ENCODE measurements at places on chromosomes 2 and 18.

DNA sequence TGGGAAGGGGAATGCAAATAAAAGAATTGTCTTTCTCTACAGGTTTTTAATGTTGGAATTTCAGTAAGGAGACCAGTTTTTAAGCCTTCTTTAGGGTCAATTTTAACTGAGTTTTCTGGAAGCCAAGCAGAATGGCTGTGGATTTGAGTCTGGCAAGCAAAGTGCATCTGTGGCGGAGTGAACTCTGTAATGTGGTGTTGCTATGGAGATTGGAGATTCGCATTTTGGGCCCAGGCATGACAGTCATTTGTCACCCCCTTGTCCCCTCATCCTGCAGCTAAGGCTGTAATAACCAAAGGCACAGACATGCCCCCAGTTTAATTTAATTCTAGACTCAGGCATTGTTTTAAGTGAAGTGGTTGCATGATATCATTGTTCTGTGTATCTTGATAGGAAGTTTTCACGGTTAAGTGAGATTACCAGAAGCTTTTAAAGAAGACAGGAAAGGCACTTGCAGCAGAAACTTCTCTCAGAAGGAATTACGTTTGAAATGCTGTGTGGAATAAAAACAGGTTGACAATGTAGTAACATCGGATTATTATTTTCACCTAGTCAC lies 30.6 kb downstream of the ARMC9 start:
- H3K4me1 ChIP-seq = peaks cover 4% of the 10 kb centered on the region
- DNase-seq = no peak
- H3K36me3 ChIP-seq = no peaks in the 10 kb centered on the region
- H3K27me3 ChIP-seq = no peaks in the 10 kb centered on the region
- H3K4me3 ChIP-seq = no peak overlapping the region

DNA sequence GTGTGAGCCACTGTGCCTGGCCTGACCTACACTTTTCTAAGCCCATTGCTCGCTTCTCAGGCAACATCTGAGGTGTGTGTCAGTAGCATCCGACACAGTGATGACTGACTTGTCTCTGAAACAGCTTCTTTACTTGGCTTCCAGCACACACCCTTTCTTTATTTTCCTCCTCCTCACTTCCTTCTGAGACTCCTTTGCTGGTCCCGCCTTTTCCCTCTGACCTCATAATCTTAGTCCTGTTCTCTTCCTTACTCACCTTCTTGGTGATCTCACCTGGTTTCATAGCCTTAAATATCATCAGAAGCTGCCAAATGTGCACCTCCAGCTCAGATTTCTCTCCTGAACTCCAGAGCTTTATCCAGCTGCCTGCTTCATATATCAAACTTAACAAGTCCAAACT lies 66.6 kb upstream of the PELI1 start:
- no peaks in the 10 kb centered on the region for H3K27me3 ChIP-seq
- H3K36me3 ChIP-seq = no peaks in the 10 kb centered on the region
- H3K4me3 ChIP-seq = no peak overlapping the region
- no peaks in the 10 kb centered on the region for H3K4me1 ChIP-seq
- no peak for DNase-seq

DNA sequence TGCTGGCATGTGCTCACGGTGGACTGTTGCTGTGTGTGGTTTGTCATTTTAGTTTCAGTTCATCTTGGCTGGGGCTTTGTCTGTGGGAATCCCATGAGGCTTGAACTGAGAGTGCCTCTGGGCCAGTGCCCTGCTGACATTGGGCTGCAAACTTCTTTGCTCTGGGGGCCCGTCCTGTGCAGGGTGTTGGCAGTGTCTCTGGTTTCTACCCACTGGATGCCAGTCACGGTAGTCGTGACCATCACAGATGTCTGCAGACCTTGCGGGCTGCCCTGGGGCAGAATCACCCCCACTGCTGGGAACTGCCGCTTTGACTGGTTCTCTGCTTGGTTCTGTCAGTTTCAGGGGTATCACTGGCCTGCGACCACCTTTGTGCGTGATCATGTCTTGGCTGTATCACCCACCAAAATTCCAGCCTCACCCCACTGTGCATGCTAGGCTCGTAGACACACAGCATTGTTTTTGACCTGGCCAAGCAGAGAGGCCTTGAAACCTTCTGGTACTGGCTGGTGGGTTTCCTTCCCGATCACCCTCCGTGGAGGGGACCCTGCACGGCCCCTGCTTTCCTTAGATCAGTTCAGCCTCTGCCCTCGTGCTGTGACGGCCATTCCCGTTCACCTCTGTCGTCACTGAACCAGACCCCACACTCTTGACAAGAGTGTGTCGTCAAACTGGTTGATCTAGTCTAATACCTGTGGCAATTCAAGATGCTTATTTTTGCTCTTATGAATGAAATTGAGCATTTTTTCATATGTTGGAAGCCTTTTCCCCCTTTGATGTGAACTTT lies 57.6 kb downstream of the KCNG2 start:
- peak; percentile 41 for DNase-seq
- H3K27me3 ChIP-seq = no peaks in the 10 kb centered on the region
- peaks cover 13% of the 10 kb centered on the region for H3K4me1 ChIP-seq
- no peaks in the 10 kb centered on the region for H3K36me3 ChIP-seq
- no peak overlapping the region for H3K4me3 ChIP-seq

DNA sequence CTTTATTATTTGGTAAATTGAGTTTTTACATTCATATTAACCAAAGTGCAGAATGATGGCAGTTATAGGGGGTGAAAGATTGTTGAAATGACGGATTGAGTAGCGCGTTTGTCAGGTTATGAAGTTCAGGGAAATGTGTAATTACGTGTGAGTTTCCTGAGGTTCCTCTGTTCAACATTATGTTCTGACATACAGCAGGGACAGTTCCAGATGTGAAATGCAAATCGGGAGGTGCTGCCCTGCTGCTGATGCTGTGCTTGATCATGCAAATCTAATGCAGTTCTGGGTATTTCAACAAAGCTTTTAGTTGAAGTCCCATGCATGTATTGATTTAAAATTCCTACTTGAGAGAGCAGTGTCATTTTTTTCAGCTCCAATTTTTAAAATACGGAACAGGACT lies 57.9 kb downstream of the CDH7 start:
- no peak overlapping the region for H3K4me3 ChIP-seq
- H3K27me3 ChIP-seq = no peaks in the 10 kb centered on the region
- no peaks in the 10 kb centered on the region for H3K4me1 ChIP-seq

DNA sequence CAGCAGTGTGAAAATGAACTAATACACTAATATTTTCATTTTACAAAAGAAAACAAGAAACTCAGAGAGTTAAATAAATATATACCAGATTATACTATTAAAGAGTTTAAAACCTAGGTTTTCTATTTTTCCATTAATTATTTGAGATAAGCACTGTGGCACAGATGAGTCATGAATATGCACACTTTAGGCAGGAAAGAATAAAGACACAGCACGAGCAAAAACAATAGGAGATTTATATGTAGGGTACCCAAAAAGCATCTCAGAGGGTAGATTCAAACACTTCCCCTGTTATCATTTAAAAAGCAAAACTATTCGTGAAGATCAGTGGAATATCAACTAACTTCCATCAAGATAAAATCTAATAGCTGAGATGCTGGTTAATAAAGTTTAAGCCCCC lies 430.6 kb downstream of the ERBB4 start:
- H3K27me3 ChIP-seq = no peaks in the 10 kb centered on the region
- H3K27ac ChIP-seq = no peak overlapping the region
- DNase-seq = no peak
- no peaks in the 10 kb centered on the region for H3K36me3 ChIP-seq
- H3K4me3 ChIP-seq = no peak overlapping the region

- no peak overlapping the region for H3K4me3 ChIP-seq
- H3K27me3 ChIP-seq = no peaks in the 10 kb centered on the region
- no peaks in the 10 kb centered on the region for H3K36me3 ChIP-seq
- H3K27ac ChIP-seq = no peak overlapping the region
- no peaks in the 10 kb centered on the region for H3K4me1 ChIP-seq
Measured at GRCh38 chr18:5961828-5962150, 66.5 kb upstream of the TMEM200C start.
